SK-N-SH (cell line): ENCODE measurements at places on chromosomes 4 and X.
A peak's percentile ranks its signal among the peaks of the same experiment; 100 is the strongest.

DNA sequence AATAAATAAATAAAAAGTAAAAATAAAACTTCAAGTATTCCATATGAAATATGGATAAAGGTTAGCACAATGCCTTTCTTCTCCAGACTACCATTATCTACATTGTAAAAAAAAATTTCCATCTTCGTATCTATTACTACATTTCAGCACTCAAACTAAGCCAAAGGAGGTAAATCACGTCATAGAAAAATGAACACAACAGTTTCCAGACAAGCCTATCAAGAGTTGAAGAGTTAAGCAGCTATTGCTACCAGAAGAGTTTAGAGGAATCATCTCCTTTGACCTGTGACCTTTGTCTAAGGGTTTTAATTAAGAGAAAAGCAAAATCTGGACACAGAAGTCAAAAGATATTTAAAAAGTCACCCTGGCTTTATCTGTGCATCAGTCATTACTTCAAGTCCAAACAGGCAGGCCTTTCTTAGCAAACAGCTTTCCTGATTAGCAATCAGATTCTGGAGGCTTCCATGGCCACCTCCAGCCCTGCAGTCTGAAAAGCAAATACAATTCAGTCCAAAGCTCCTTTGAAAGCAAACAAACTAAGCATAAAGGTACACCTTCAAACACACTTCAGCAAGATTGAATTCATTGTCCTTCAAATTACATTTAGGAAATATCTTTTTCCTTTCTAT lies 82.2 kb downstream of the APBB2 start:
- no peaks in the 10 kb centered on the region for H3K27me3 ChIP-seq
- H3K4me3 ChIP-seq, result no peak overlapping the region
- peaks cover 8% of the 10 kb centered on the region for H3K4me1 ChIP-seq
- H3K27ac ChIP-seq, result no peak overlapping the region
- DNase-seq, result no peak

DNA sequence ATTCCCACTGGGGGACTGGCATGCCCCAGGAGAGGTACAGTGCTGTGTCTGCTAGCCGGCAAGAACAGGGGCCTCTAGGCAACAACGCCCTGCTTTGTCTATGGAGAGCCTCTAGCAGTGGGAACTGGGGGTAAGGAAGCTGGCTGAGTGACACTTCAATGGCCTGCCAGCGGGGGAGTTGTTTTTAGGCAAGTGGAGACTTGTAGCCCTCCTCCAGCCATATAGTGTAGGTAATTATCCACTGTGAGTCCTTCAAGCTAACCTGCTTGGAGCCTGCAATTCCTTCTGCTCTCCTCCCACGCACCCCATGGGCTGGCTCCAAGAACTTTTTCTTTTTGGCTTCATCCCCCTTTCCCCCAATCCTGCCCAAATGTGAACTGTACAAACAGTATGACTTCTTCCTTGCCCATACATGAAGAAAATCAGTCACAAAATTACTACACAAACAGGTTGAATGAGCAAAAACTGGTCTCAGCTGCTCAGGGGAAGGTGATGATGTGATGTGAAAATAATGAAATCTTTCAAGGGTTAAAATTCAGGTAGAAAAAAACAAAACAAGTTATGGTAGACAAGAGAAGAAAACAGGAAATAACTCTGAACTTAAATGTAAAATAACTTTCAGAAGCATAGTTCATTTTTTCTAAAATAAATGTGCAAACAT lies 33.1 kb downstream of the LEF1 start:
- DNase-seq, result no peak
- no peak overlapping the region for H3K27ac ChIP-seq
- H3K36me3 ChIP-seq, result no peaks in the 10 kb centered on the region
- H3K4me3 ChIP-seq, result no peak overlapping the region
- H3K4me1 ChIP-seq, result no peaks in the 10 kb centered on the region

DNA sequence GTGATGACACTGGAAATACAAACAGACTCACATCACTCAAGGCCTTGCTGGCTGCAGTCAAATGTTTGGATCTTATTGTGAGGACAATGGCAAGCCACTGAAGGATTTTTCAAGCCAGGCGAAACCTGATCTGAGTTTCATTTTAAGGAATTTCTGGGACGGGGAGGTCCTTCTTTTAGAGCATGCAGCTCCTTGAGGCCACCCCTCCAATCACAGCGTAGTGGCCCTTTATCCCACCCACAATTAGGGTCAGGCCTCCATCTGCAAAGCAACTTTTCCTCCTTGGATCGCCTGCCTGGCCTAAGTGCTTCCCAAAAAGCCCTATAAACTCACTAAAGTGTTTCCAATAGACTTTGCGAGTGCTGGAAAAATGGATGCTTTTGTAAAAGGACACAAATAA lies 115.5 kb downstream of the EFHC2 start:
- H3K27ac ChIP-seq, result no peak overlapping the region
- H3K27me3 ChIP-seq, result no peaks in the 10 kb centered on the region
- H3K4me1 ChIP-seq, result no peaks in the 10 kb centered on the region

DNA sequence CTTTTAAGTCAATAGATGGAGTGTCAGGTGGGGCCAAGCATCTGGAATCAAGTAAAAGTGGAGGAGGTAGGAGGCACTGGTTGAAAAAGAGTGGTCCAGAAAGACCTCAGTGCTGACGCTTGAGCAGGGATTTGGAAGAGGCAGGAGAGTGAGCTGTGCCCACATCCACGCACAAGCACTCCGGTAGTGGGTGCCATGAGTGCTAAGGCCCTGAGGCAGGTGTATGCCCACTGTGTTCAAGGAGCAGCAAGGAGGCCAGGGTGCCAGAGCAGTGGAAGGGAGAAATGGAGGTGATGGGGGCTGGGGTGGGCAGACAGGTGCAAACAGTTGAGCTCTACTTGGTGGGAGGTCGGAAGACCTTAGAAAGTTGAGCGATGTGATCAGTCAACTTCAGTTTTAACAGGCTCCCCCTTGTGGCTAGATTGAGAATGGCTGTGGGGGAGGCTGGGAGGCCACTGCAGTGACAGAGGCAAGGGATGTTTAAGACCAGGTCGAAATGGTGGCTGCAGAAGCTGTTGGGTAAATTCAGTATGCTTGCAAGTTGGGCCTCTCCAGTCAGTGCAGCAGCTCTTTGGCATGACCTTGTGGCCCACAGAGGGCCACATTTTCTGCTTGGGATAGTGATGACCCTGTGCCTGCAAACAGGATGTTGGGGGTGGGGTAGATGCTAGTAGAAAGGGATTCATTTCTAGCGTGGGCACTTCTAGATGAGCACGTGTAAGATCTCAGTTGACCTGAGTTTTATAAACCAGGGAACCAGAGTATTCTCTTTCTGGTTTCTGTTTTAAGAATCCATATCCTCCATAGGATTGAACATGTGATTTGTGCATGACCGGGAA lies 12.7 kb downstream of the TKTL1 start:
- H3K27me3 ChIP-seq, result peaks cover 55% of the 10 kb centered on the region
- no peak overlapping the region for H3K27ac ChIP-seq
- no peak overlapping the region; the same call in 1 of the 2 replicates for H3K4me3 ChIP-seq
- H3K36me3 ChIP-seq, result no peaks in the 10 kb centered on the region
- DNase-seq, result peak; percentile 61
- peaks cover 5% of the 10 kb centered on the region; the same call in 1 of the 2 replicates for H3K4me1 ChIP-seq

DNA sequence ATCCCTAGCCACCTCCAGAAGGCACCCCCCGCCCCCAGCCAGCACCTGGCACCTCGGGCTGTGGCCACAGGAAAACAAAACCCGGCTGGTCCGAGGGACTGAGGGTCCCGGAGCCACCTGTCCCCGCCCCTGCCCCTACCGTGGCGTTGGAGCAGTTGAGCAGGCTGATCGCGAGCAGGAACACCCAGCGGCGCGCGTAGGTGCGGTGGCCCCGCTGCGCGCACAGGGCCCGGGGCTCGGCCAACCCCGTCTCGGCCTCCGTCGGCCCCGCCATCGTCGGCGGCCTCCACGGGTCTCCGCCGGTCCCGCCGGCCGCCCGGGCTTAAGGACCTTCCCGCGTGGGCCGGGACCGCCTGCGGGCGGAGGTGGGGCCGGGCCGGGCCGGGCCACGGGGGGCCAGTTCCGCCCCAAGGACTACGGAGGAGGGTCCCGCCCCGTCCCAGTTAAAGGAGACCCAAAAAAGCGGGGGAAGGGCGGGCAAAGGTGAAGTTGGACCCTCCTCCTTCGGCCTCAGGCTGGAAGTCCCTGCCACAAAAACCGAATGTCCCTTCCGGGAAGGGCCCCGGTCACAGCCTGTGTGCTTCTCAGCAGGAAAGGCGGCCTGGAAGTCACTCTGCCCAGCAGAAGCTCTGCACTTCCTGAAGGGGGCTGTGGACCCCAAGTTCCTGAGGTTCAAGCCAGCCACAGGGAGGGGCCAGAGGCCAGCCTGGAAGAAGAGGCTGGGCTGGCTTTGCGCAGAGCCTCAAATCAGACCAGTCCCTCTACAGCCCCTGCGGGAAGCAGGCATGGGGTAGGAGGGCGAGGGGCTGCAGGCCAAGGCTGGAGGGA lies at the start of gene SLC49A3:
TSS of gene SLC49A3 (minus strand) at position 298 of the 828 bp plus-strand sequence. CDS start at position 274, 24 bp downstream.
- no peak within 1 kb of the TSS for H3K27ac ChIP-seq

DNA sequence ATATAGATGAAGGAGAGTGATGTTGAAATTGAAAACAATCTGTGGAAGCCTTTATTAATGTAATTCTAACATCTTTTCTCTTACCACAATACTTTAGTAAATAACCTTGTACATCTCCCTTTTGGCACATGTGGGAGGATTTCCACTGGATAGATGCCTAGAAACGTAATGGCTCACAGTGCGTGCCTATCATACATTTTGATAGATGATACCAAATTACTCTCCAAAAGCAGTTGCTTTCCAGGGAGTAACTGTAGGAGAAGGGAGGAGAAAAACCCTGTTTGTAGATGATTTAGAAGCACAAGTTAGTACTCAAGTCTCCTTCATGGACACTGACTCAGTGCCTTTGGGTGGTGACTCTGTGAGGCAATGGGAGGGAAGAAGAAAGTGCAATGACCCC lies 476.3 kb downstream of the CCSER1 start:
- H3K4me3 ChIP-seq, result no peak overlapping the region
- no peaks in the 10 kb centered on the region for H3K27me3 ChIP-seq
- H3K4me1 ChIP-seq, result no peaks in the 10 kb centered on the region
- no peak for DNase-seq
- H3K36me3 ChIP-seq, result no peaks in the 10 kb centered on the region
- no peak overlapping the region for H3K27ac ChIP-seq

- H3K27ac ChIP-seq, result peak overlapping the region; percentile 85
- H3K27me3 ChIP-seq, result no peaks in the 10 kb centered on the region
- no peaks in the 10 kb centered on the region for H3K36me3 ChIP-seq
- H3K4me3 ChIP-seq, result peak overlapping the region; percentile 38
- DNase-seq, result peak; percentile 72
These were observed 13.7 kb downstream of the SCD5 start for GRCh38 chr4:82784681-82785610.

DNA sequence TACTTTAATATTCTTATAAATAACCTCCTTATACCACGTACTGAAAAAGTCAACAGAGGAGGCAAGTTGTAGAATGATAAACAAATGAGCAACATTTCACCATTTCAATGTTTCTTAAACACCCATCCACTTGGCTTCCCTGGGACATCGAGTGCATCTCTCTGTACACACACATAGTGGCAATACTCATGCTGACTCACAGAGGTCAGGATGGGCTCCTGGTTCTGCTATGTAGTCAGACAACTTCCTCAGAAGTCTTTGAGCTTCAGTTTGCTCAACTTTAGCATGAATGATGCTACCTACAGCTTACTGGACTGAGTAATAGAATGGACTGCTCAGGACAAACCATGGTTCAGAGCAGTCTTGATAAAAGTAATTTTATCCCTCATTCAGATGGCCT lies 56.9 kb downstream of the MAD2L1 start:
- no peak overlapping the region for H3K4me3 ChIP-seq
- H3K27ac ChIP-seq, result no peak overlapping the region
- DNase-seq, result no peak
- no peaks in the 10 kb centered on the region; the same call in 1 of the 2 replicates for H3K4me1 ChIP-seq
- no peaks in the 10 kb centered on the region for H3K36me3 ChIP-seq

DNA sequence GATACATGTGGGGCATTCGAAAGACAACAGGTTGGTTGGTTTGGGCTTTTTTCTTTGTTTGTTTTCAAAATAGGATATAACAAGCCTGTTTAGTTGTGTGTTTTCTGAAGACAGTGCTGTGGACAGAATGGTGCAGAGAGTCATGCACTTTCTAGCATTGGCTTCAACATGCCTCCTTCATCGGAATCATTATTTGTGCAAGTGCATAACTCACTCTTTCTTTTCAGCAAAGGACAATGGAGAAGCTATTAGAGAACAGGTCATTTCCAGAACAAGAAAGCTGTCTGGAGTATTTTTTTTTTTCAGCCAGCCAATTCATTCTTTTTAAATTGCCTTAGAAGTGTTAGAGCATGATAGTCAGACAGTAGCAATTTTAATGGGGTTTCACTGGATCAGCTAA lies 225.8 kb downstream of the STK32B start:
- H3K36me3 ChIP-seq, result no peaks in the 10 kb centered on the region
- no peak for DNase-seq
- H3K27me3 ChIP-seq, result no peaks in the 10 kb centered on the region
- H3K4me3 ChIP-seq, result no peak overlapping the region
- no peak overlapping the region for H3K27ac ChIP-seq
- no peaks in the 10 kb centered on the region for H3K4me1 ChIP-seq

- H3K27me3 ChIP-seq, result no peaks in the 10 kb centered on the region
- no peak overlapping the region for H3K4me3 ChIP-seq
- no peaks in the 10 kb centered on the region for H3K4me1 ChIP-seq
- H3K27ac ChIP-seq, result no peak overlapping the region
- no peaks in the 10 kb centered on the region for H3K36me3 ChIP-seq
- no peak for DNase-seq
These were observed 428.6 kb downstream of the TMA16 start for GRCh38 chr4:163923092-163923491.

GRCh38 chr4:102388611-102389010 lies 43.3 kb upstream of the SLC39A8 start:
- no peaks in the 10 kb centered on the region; the same call in 1 of the 2 replicates for H3K27me3 ChIP-seq
- DNase-seq, result no peak
- no peaks in the 10 kb centered on the region for H3K4me1 ChIP-seq
- H3K4me3 ChIP-seq, result no peak overlapping the region
- H3K27ac ChIP-seq, result no peak overlapping the region

DNA sequence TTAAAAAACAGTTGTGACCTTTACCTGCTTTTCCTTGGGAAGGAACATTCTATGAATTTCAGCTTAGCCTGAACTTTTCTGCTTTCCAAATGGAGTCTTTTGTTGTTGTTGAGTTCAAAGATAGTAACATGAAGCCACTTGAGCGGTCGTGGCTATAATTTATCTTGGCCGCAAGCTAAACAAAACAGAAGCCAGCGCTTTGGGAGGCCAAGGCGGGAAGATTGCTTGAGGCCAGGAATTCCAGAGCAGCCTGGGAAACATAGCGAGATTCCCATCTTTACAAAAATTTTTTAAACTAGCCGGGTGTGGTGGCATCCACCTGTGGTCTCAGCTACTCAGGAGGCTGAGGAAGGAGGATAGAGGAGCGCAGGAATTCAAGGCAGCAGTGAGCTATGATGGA lies 29.9 kb downstream of the TKTL1 start:
- no peaks in the 10 kb centered on the region for H3K36me3 ChIP-seq
- no peak overlapping the region for H3K27ac ChIP-seq
- no peaks in the 10 kb centered on the region; the same call in 1 of the 2 replicates for H3K4me1 ChIP-seq
- no peak for DNase-seq
- peaks cover 88% of the 10 kb centered on the region for H3K27me3 ChIP-seq
- no peak overlapping the region for H3K4me3 ChIP-seq

DNA sequence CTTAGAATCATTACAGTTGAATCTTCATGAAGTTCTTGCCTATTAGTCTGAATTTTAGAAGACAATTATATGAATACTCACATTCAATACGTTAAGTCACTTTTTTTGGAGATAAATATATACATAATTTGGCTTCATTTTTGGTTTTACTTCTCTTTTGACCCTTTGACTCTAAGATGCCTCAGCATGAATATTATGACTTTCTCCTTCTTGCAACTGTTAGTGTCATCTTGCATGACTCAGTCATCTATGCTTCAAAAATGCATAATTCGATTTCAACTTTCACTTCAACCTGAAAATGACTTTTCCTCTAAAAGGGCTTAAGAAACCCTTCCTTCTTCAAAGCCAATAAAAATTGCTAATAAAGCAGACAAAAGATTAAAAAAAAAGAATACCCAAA lies 1427.5 kb downstream of the ADGRL3 start:
- H3K4me3 ChIP-seq, result no peak overlapping the region
- H3K27me3 ChIP-seq, result no peaks in the 10 kb centered on the region
- H3K4me1 ChIP-seq, result no peaks in the 10 kb centered on the region
- DNase-seq, result no peak
- H3K36me3 ChIP-seq, result no peaks in the 10 kb centered on the region
